Stimulated activated CD8-positive, alpha-beta memory T cell treated with anti-CD3 and anti-CD28 coated beads, Interleukin-7, amount 100 ng/mL, for 48 hours (primary cell): ENCODE measurements at places on chromosomes 11 and 22.

DNA sequence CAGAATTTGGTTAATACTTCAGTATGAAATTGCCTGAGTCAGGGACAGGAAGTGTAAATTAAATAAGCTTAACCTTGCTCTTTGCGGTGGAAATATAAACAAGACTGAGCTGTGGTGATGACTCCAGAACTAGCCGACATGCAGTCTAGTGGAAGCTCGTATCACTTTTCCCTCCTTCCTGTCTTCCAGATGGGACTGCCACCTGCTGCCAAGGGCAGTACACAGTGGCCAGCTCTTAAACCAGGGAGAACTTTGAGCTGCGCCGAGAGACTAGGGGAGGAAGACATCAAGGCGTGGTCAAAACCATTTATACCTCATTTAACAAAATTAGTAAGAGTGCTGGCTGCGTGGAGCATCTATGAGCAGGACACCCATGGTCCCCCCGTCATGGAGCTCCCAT is 31.3 kb upstream of the CTTN start:
- DNase-seq: no peak

DNA sequence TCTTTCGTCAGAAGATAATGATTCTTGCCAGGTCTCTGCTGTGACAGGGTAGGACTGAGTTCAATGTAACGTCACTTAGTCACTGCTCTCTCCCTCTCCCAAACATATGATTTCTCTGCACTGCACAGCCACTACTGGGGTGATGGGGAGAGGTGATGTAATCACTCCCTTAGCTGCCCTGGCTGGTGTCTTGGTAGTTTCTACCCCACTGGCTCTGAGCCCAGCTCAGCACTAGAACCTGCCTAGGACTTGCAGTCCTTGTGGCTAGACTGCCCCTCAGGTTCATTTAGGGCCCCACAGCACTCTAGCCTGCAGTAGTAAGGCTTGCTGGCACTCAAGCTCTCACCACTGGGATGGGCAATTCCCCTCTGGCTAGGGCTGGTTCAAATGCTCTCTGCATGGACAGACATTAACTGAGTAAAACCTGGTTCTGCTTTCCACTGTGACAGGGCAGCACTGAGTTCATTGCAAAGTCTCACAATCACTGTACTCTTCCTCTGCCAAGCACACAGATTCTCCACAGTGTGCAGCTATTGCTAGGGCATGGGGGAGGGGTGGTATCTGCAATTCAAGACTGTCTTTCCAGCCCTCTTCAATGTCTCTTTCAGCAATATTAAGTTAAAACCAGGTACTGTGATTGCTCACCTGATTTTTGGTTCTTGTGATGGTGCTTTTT is 571.4 kb upstream of the FAT3 start:
- DNase-seq: no peak

DNA sequence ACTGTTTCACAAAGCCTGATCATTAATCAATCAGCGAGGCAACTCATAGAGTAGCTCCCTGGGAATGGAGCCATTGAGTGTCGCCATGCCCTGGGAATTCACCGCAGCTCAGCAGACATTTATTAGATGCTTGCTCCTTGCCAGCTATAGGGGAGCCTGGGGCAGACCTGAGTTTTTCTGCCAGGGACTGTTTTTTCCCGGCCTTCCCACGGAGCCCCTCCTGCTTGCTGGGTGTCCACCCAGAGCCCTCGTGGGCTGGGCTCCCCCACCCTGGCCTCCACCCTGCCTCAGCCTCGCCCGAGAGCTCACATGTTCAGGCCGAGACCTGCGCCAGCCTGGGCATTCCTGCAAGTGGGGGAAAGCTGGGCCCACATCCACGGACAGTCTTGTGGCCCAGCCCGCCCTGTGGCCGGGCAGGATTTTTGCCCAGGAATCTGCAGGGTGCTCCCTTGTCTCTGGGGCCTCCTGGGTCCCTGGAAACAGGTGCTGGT is 64.9 kb downstream of the SMIM38 start:
- DNase-seq: no peak

GRCh38 chr11:21447871-21448270 is 745.0 kb upstream of the ANO5 start:
- no peak for DNase-seq

DNA sequence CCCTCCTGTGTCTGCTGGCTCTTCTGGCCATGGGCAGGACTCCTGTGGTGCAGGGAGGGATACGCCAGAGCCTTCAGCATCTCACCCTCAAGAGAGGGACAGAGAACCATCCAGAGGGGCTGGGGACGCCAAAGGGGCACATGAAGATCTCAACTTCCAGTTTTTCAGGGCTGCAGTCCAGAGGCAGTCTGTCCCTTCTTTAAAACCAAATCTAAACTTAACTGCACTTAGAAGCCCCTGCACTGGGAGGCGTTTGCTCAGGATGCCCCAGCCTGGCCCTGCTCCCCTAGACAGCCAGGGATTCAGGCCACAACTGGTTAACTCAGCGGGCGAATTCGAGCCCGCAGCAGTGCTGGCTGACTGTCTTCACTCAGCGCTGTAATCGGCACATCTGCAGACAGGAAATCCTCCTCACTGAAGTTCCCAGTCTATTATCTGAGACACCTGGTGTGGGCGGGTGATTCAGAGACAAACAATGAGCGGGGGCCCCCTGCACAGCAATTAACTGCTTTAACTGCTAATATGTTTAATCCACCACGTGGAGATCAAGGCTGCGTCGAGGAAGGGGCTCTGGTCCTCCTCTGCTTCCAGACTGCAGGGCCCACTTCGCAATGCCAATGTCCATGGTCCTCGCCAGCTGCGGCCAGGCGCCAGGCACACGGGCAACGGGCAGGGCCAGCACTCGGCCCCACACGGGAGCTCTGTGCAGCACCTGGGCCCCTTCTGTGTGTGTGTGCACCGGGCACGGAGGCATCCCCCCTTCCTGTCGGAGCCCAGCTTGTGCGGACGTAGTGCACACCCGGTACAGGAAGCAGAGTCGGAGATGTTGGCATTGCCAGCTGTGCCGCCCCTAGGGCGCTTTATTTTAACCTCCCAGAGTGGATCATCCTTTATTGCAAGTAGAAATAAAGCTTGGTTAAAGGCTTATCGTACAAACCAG is 36.9 kb upstream of the GNB1L start:
- DNase-seq: peak; percentile 80

DNA sequence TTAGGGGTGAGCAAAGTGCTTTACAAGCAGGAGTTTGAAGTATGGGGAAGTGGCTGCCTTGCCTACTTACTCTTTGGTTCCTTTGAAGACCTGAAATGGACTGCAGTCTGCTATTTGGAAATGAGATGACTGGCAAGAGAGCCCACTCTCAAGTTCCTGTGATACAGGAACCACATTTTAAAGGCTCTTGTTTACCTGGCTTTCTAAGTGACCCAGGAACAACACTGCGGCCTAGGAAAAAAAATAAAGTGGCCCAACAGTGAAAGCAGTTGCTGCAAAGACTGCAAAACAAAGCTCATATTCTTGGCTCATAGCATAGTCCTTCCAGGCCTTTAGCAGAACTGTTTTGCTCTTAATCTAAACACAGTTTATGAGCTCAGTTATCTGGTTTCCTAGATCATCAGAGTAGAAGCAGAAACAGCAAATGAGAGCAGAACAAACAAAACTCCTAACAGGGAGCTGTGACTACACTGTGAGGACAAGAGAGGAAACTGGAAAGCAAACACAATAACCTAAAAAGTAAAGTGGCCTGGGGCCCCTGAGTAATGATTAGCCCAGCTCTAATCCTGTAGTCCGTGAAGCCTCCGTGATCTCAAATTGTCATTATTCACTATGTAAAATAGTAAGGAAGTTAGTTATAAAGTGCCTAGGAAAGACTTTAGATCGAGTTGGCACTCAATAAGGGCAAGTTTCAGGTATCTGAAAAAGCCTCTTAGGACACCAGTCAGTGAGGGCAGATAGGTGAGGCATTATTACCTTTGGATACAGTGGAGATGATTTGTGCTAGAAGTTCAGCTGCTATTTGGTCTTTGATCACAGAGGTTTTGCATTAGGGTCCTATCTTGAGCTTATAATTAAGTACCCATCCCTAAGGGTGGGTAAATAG is 11.5 kb downstream of the CCDC117 start:
- DNase-seq: no peak

DNA sequence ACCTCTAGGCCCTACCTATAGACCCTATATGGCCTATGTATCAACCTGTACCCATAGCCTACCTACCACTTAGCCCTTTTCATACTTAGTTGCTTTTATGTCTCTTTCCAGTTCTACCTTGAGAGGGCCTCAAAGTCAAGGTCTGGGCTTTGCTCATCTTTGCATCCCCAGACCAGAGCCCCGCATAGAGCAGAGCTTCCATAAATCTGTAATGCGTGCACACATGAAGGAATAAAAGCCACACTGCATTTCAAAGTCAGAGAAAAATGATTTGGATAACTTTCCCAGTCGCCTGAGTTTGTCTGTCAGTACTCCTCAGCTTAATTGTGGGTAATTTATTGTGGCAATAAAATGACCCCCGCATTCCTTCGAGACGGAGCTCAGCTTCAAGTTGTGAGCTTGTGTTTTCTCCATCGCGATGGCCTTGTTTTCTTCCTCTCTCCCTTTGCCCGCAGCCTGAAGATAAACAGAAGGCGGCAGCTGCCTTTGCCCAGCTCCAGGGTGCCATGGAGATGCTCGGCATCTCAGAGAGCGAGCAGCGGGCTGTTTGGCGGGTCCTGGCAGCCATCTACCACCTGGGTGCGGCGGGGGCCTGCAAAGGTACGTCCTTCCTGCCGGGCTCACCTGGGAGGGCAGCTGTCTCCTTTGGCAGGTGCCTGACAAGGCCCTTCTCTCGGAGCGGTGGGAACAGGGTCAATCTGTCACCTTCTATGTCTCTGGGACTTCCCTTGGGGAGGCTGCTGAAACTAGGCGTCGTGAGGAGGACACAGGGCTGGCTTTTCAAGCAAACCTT is 55.7 kb downstream of the MYO18B start:
- DNase-seq: no peak

- no peak for DNase-seq
Observed at GRCh38 chr22:24002851-24003250, 2.4 kb downstream of the GSTT4 start.

- no peak for DNase-seq
Observed at GRCh38 chr11:128610721-128611617, 23.6 kb upstream of the ETS1 start.

GRCh38 chr22:35198738-35199137 is 58.6 kb upstream of the HMGXB4 start:
- no peak for DNase-seq

DNA sequence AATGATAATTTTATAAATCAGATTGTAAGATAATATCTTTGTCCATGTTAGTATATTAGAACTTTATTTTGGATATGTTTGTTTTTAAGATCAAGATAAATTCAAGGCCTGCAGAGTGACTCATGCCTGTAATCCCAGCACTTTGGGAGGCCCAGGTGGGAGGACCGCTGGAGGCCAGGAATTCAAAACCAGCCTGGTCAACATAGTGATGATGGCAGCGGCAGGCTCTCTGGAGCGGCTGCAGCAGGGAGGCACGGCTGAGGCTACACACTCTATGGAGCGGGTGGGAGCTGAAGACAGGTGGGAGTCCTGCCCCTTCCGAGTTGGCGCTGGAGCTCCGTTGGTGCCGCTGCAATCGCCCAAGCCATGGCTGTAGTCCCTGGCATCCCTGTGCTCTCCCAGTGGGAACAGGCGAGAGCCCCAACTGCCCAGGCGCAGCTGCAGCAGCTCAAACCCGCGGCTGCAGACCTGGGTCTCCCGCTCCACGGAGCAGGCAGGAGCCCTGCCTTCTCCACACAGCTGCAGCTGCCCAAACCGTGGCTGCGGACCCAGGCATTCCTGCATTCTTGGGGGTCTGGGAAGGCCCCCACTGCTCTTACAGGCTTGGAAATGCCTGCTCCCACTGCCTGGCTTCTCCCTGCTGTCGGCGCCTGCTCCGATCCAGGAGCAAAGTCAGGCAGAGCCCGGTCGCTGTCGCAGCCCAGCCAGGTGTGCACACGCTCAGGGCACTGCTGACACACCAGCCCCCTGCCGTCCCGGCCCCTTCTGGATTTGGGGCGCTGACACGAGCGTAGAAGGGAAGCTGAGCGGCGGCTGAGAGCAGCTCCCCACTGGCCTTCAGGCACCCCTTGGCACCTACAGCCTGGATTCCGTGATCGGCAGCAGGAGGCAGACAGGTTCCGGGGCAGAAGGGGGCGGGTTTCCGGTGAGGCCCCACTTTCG is 16.7 kb downstream of the C11orf54 start:
- DNase-seq: no peak

- no peak for DNase-seq
Observed at GRCh38 chr11:83008581-83008923, 63.1 kb downstream of the RAB30 start.
